ENCODE measurements at places on chromosomes 5 and 9.

- no peak for DNase-seq
Observed at GRCh38 chr5:36877667-36878391, 1.3 kb downstream of the NIPBL start.

- DNase-seq, result peak; percentile 41
Observed at GRCh38 chr5:73387601-73388305, 60.8 kb downstream of the FOXD1 start.

GRCh38 chr5:111855356-111855755 lies 98.4 kb upstream of the NREP start:
- DNase-seq, result no peak

GRCh38 chr5:141657937-141658545 lies 6.8 kb upstream of the FCHSD1 start:
- no peak for DNase-seq

DNA sequence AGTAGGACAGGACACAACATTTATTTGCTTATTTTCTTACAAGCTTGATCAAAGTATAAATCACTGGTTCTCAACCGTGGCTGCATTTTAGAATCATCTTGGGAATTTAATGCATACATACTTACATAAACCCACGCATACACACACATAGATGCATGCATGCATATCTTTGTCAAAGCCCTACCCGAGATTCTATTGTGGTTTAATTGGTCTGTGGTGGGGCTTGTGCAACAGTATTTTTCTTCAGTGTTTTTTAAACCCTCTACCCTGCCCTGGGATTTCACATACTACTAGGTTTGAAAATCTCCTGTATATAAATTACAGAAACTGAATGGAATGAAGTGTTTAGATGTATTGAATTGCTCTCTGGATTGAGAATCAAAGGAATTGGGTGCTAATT lies 1166.2 kb downstream of the MAT2B start:
- DNase-seq, result no peak

DNA sequence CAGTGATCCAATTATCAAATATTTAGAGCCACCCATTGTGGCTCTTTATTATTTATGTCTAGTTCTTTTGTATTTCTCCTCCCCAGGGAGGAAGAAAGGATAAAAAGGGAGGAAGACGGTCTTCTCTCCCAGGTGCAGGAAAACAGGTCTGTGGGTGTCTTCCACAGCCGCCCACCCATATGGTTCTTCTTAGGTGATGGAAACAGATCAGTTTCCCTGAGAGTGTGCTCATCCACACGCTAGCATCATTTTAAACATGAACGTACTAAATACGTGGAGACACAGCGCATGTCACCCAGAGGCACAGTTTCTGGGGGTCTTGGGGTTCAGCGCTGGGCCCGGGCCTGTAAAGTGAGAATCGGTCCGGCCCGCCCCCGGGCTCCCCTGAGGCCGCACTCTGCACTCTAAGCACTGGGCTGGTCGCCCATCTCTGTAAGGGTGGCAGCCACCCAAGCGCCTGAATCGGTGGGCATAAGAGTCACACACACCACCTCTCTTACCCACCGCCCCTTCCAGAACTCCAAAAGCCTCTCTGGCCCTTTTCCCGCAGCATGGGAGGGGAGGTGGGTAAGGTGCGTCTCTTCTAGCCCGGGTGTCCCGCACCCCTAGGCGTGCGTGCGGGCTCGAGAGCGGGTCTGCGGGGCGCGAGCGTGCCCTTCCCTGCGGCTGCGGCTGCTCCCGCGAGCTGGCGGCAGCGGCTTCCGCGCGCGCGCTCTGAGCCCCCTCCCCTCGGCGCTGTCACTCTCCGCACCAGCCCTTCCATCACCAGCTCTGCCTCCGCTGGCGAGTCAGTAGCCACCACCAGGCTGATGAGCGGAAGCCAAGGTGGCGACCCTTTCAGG lies 1.3 kb downstream of the PTCH1 start:
- DNase-seq, result peak; percentile 18

DNA sequence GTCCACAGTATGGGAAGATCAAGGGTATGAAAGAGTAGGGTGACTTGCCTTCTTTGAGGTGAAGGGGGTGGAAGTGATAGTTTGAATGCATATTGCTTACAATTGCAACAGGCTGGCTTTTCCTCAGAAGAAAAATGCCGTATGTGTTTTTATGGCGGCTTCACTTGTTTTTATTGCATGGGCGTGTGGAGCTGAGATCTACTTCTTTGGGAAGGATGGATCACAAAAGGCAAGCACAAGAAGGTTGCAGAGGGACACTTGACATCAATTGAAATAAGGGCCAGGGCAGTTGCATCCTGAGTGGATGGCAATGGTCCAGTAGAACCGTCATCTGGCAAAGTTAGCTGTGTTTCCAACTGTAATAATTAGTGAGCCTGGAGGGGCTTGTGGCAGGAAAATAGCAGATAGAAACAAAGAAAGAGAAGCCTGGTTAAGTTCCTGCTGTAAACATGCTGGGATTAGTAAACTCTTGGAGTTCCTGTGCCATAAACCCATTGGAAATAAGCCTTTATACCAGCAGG lies 138.4 kb downstream of the NTRK2 start:
- DNase-seq, result no peak

DNA sequence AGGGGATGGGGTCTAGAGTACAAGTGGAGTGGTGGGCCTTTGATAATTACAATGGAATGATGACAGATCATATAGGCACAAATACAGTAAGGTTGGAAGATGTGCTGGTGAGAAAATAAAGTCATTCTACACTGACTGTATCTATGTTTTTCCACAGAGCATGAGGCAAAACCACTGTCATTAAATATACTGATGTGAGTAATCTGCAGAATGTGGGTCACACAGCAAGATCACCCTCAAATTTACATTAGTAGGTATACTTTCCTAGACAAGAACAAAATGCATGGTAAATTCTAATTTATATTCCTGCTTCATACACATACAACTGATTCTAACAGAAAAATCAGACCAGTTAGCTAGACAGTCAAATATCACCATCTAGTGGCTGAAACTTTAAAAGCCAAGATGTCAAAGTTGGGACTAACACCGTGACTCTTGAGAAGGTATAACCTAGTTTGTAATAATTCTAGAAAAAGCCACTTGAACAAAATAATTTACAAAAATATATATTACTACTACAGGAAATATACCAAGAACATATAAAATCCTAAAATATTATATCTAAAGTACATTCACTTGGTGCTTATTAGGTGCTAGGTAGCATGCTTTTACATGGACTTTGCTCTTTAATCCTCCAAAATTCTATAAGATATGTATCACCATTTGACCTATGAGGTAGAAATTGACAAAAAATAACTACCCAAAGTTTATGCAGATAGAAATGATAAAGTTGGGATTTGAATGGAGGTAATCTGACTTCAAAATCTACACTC lies 19.5 kb downstream of the TTC33 start:
- no peak for DNase-seq

DNA sequence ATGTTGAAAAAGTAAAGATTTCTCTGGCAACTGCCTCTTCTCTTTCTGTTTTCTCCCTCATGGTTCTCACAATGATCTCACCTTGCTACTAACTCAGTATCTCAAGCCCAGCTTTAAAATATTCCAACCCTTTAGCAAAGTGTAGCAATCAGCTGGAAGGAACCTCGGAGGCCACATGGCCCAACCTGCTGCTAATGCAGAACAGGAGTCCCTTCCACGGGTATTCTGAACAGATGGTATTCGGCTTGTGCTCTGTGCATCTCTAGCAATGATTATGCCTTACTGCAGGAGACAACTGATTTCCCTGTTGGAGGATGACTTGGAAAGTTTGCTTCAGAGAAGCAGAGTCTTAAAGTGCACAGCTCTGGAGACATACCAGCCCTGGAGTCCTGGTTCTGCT lies 151.8 kb upstream of the PPP1R2B start:
- DNase-seq, result no peak

DNA sequence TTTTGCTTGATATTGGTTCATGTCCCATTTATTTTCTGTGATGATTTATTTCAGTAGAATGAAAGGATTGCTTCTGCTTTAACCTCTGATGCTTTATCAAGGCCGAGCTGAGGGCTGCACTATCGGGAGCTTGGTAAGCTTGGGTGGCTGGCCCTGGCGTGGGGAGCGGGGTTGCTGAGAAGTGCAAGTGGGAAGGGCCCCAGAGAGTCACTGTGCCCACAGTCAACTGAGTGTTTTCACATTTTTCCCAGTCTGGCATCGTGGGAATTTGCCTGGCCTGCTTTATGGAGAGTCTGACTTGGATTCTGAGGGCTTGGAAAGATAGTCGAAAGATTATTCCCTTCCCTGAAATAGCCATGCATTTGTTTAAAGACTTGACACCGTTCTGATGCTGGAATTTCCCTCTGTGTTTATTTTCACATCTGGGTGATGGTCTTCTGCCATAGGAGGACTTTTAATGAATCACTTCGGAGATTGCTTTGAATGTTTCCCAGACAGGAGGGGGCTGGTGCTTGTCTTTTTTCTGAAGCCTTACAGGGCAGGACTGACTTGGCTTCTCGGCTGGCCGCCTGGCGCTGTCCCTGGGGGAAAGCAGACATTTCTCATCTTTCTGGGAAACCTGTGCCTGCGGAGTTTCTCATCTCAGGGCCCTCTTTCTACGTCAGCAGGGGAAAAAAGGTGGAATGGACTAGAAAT lies 139.0 kb downstream of the BOD1 start:
- DNase-seq, result no peak

DNA sequence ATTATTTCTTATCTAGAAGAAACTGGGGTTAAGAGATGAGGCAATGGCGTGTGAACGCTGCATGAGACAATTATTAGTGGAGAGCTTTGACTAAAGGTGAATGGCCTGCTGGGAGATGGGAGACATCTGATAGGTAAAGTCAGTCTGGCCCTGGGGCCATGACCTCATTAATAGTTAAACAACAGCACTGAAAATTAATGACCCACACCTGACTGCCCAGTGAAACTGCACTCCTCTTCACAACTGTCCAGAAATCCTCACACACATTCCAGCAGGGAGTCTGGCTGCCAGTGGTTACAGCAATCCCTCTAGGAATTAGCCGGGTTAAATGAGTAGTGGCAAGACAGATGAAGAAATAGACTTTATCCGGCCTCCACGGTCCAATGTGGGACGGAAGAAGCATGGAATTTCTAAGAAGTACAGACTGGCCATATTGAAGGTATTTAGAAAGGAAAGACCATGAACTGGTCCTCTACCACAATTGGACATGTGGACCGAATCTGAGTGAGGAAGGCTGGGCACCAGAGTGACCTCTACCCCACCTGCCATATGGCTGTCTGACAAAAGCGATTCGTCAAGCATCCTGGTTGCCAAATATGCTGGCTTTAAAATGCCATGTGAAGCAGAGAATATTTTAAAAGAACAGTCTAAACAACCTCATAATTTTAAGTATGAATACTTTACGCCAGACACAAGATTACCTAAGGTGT lies 138.4 kb downstream of the EFNA5 start:
- no peak for DNase-seq

DNA sequence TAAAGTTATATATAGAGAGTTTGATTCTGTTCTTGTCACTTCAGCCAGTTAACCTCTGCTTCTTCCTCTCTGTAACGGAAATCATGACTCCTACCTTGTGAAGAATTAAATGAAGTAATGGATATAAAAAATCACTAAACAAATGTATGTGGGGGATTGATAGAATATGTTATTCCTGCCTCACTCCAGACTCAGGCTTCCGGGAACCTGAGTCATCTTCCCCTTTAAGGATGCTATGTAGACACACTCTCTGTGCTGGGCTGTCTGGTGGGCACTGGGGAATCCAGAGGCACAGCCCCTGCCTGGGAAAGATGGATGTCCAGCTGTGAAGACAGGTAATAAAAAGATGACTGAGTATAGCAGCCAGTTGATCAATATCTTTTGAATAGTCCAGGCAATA lies 77.4 kb downstream of the ZNF618 start:
- DNase-seq, result no peak

DNA sequence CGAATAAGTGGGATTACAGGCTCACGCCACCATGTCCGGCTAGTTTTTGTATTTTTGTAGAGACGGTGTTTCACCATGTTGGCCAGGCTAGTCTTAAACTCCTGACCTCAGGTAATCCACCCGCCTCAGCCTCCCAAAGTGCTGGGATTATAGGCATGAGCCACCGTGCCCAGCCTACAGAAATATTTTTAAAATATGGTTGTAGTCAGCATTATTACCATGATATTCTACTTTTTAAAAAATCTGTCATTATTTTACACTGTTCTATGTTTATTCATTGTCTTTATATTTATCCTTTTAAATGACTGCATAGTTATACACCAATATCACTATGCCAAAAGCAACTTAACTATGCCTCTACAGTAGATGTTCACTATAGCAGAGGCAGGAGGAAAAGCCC lies 41.6 kb upstream of the SLC30A5 start:
- no peak for DNase-seq

DNA sequence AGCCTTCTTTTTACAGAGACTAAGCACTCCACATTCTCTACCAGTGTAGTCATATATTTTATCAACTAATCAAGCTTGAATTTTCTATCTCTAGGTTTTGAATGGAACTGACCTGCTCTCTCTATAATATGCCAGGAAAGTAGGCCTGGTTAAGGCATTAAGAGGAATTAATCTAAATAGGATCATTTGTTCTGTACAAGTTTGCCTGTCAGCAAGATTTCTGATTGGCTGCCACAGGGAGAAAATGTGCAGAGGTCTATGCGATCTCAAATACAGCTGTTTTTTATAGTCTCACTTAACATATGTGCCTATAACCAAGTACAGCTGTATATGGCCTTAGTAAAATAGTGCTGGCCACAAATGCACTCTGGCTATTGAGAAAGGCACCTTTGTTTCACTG lies 418.8 kb downstream of the KDM4C start:
- no peak for DNase-seq

DNA sequence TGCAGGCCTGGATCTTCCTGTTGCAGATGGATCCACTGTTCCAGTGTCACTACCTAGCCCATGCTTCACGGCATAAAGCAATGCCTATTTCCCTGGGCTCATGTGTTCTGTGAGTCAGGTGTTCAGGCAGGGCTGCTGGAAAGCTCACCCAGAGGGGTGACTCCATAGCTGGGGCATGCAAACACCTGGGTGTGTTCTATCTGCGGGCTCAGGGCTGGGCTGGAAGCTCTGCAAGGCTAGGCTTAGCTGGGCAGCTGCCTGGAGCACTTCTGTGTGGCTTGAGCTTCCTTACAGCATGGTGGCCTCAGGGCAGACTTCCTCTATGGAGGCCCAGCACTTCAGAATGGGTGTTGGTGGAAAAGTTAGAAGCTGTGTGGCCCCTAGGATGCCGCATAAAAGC lies 139.9 kb downstream of the GADD45G start:
- DNase-seq, result no peak

DNA sequence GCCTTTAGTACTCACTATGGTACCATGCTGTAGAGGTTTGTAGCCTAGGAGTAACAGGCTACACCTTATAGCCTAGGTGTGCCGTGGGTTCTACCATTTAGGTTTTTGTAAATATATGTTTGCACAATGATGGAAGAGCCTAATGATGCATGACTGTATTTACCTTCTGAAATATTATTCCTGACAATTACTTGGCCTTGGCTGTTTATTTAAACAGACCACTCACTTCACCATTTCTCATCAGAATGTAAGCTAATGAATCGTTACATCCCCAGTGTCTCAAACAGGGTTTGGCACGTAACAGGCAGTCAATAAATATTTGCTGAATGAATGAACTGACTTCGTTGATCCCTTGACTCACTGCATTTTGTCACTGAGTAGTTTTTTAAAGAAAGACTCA lies 93.1 kb downstream of the MED27 start:
- no peak for DNase-seq

GRCh38 chr5:134153241-134153640 lies 23.5 kb downstream of the SKP1 start:
- DNase-seq, result no peak

Measured in CD4-positive, alpha-beta T cell treated with Interferon gamma for 1 hour (primary cell).